ENCODE measurements at places on chromosomes 1 and 21.

GRCh38 chr1:205667909-205668643 is 12.2 kb downstream of the SLC45A3 start:
- DNase-seq: no peak

GRCh38 chr1:6688757-6689156 is 12.9 kb downstream of the DNAJC11 start:
- no peak for DNase-seq

DNA sequence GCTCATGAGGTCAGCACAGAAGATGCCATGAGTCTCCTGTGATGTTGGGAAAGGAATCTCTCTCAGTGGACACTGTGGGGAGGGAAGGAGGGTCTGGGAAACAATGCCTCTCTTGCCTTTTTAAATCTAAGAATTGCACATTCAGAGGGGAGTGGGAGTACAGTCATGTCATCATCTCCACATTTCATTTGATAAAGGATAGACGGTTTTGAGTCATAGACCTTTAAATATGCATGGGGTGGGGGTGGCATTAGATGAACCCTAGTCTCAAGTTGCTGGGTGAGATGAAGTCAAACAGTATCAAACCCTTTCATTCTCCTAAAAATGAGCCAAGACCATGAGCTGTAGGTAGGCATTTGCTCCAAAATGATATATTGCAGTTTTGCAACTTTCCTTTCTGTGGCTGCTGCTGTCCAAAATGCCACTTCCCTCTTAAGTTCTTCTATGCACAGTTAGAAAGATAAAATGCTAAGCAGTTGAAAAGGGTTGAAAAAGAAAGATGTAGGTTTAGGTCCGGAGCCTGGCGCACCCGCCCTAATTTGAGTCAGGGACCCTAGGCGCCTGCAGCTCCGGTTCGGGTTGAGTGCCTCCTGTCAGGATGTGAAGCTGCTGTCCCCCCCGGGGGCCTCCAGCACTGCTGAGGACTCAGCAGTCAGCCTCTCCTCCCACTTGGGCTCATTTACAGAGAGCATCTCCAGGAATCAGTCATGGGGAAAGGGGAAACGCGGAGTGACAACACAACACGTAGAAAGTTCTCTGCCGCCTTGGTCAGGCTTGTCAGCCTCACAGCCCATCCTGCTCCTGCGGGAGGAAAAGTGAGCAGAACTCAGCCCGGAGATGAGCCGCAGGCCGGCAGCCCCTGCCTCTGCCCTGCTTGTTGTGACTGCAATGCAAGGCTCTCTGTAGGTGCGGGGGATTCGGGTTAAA is 479.3 kb upstream of the RUNX1 start:
- no peak for DNase-seq

DNA sequence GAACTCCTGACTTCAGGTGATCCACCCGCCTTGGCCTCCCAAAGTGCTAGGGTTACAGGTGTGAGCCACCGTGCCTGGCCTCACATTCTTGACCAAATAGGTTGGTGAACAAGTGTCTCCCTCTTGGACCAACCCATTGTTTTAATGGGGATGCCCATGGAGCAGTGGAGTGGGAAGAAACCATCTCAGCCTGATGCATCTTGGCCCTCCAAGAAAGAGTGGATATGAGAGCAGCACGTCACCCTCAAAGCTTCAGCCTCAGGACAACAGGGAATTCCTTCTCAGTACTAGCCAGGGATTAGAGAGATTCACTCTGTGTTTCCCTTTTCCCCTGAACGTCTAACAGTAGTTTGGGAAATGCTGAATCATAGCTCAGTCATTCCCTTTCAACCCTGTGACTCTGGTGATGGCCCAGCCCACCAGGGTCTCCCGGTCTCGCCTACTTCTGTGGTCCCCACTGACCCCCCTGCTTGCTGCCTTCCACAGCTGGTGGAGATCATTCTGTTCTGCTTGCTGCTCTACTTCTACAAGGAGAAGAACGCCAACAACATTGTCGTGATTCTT is 37.4 kb downstream of the NIPAL3 start:
- DNase-seq: no peak

GRCh38 chr1:113142791-113143190 is 69.8 kb downstream of the LRIG2 start:
- no peak for DNase-seq

GRCh38 chr1:203058676-203058935 is 27.2 kb downstream of the MYOG start:
- no peak for DNase-seq

DNA sequence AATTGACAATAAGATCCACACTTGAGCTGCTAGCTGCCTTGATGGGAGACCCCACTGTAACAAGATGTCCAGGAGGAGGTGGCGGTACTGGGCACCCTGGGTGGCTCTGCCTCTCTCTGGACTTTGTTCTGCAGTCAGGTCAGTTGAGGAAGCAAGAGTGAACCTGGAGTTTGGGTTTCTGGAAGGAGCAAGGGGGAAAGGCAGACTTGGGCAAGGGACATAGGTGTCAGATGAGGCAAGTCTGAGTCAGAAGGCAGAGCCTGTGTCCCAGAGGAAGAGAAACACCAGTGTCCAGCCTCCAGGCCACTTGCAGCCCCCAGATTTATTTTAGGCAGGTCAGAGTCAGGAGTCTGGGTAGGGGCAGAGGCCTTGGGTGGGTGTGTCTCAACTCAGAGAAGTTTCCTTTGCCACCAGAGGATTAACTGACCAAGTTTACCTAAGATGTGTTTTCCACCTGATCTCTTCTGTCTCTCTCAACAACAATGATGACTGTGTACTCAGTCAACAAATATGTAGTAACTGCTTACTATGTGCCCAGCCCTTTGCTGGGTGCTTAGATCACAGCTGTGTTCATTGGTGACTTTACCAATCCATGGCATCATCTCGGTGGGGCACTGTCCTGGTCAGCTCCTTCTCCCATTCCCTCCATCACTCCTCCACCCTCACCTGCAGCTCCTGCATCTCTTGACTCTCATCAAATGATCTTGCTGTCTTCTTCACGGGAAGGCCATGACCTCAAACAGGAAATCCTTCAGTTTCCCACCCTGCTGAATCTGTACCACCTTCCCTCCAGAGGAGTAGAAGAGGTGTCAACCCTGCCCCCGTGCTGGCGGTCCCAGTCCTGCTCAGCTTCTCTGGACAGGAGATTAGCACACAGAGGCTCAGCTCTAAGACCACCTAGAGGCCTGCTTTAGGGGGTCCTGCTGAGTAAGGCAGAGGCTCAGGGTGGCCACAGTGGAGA is 36.6 kb downstream of the ELF3 start:
- DNase-seq: no peak

- peak; percentile 70 for DNase-seq
Measured at GRCh38 chr1:170661646-170662411, 2.1 kb upstream of the PRRX1 start.

DNA sequence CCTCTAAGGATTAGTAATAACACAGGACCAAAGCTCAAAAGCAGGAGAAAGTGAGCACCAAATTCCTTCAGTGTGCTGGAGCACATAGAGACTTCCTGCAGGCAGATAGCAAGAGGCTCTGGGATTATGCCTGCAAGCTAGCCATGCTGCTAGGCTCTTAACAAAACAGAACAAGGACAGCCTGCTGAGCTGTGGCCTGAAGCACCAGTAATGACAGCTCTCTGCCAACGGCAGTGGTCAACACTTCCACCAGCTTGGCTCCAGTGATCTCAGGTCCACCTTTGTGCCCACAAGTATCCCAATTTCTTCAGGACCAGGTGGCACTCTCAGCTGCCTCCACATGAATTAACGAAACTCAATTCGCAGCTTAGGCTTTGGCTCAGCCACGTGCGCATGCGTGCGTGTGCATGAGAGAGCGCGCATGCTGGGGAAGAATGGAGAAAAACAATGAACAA is 64.2 kb downstream of the SLC45A1 start:
- DNase-seq: no peak

GRCh38 chr1:182586380-182586779 is 2.7 kb downstream of the RNASEL start:
- DNase-seq: no peak

GRCh38 chr1:19450811-19451515 is 34.4 kb downstream of the CAPZB start:
- DNase-seq: no peak

GRCh38 chr1:64001038-64001437 is 202.4 kb upstream of the UBE2U start:
- no peak for DNase-seq

GRCh38 chr1:151729157-151729965 is 8.0 kb downstream of the RIIAD1 start:
- no peak for DNase-seq

- DNase-seq: no peak
Measured at GRCh38 chr1:153577624-153578051, 12.0 kb upstream of the S100A2 start.

DNA sequence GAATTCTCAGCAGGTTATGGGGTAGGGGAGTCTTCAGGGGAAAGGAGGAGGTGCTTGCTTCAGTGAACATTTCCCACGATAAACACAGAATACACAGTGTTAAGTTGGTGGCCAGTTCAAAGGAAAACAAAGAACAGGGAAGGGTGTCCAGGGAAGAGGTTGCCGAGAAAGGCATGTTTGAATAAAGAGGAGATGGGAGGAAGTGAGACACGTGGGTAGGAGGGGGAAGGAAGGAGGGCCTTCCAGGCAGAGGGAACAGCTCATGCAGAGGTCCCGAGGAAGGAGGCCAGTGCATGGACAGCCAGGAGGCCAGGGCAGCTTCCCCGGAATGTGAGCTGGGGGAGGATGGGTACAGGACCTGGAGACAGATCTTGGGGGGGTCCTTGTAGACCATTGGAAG is 130.3 kb upstream of the TMEM51 start:
- DNase-seq: no peak

DNA sequence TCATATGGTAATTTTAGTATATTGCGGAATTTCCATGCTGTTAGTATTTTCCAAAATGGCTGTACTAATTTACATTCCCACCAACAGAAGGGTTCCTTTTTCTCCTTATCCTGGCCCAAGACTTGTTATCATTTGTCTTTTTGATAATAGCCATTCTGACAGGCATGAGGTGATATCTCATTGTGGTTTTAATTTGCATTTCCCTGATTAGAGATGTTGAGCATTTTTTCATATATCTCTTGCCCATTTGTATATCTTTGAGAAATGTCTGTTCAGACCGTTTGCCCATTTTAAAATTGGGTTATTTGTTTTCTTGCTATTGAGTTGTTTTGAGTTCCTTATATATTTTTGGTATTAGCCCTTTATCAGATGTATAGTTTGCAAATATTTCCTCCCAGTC is 14.0 kb downstream of the CAPZA1 start:
- no peak for DNase-seq

DNA sequence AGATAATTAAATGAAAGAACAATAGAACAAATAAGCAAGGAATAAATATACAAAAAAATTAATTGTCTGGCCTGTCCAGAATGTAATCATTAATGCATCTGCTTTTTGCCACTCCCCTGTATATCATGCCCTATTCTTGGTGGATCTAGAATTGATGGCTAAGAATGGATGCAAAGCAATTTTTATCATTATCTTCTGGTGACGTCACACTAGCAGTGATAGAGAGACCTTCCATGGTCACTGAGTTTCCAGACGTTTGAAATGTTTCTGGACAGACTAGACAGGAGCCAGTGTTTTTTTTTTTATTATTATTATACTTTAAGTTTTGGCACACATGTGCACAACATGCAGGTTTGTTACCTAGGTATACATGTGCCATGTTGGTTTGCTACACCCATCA is 563.0 kb downstream of the NEGR1 start:
- no peak for DNase-seq

- no peak for DNase-seq
Measured at GRCh38 chr21:38800924-38801744, 4.6 kb upstream of the ETS2 start.

GRCh38 chr1:203172184-203173010 is 3.2 kb downstream of the MYBPH start:
- DNase-seq: peak; percentile 88

DNA sequence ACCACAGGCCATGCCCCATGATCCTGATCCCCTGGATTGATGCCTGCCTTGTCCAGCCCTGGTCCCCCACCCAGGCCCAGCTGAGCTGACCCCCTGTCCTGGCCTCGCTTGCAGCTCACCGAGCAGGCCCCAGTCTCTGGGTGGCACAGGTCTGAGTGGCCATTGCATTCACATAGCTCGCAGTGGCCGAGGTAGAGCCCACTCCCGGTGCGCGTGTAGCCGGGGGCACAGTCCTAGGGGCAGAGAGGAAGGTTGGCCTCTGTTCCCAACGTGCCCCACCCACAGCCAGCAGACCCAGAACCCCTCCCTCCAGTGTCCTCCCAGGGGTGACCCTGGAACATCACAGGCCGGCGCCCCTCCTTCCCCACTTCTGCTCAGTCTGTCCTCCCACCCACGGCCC is 51.9 kb downstream of the LDLRAD2 start:
- DNase-seq: no peak

DNA sequence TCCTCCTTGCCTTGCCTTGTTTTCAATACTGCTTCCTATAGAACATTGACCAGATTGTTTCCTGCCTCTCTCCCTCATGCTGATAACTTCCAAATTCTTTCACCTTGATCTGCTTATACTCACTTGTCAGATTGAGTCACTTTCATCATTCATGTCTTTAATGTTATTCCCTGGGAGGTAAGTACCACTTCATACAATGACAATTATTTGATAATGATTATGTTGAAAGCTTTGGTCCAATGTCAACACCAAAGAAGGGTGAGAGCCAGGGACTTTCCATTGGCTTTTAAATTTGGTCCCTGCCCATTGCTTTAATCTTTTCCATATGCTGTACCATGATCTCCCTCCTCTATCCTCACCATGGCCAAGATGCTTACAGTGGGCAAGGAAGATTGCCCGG is 137.4 kb downstream of the SYT2 start:
- no peak for DNase-seq

- DNase-seq: no peak
Measured at GRCh38 chr1:200654660-200655059, 15.0 kb downstream of the DDX59 start.

- no peak for DNase-seq
Measured at GRCh38 chr1:168348146-168348709, 67.6 kb downstream of the TBX19 start.

- DNase-seq: no peak
Measured at GRCh38 chr1:77459881-77460280, 178.1 kb downstream of the AK5 start.

Measured in H9 (cell line).